ENCODE measurements at places on chromosomes 4 and X. TPM values are rescaled to one million over a fixed set of nuclear protein-coding genes. Genes with fewer than 3 reads are reported as not detected.

GRCh38 chr4:182875453-182876405 lies 41.5 kb downstream of the DCTD start:
- DNase-seq: no peak

DNA sequence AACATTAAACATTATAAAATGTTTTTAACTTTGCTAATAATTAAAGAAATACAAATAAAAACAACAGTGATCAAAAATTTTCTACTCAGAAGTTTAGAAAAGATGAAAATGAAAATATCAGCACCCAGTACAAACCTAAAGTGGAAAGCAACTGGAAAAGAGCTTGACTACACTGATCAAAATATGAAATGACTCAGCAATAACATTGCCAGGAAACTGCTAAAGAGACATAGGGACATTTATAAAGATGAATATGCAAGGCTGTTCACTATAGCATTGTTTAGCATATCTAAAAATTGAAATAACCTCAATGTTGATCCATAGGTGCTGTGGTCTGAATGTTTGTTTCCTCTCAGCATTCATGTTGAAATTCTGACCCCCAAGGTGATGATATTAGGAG lies 88.5 kb upstream of the NOCT start:
- no peak for DNase-seq

DNA sequence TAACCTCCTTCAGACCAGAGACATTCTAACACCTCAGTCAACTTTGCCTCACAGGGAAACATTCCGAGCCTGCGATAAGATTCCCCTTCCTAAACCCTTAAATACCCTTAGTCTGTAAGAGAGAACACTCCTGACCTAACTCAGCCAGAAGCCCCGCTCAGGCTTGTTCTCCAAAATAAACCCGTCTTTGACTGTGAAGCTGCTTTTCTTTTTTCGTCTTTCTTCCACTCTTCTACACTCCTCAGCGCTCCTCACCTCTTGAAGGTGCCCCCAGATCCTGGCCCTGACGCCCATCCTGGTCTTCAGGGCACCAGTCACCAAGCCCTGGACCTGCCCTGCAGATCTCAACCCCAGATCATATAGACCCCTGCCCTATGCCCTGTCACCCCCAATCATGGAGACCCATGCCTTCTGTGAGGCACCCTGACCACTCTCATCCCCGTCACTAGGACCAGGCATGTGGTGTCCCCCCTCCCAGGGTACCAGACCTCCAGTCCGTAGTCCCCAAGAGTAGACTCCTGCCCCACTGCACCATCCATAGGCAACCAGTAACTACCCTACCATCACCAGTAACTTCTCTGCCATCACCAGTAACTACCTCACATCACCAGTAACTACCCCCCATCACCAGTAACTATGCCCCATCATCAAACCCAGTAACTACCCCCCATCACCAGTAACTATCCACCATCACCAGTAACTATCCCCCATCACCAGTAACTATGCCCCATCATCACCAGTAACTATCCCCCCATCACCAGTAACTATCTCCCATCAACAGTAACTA lies 3.5 kb downstream of the ASMTL start:
- no peak for DNase-seq

Gene S100P
- 1.1 TPM for total RNA-seq

DNA sequence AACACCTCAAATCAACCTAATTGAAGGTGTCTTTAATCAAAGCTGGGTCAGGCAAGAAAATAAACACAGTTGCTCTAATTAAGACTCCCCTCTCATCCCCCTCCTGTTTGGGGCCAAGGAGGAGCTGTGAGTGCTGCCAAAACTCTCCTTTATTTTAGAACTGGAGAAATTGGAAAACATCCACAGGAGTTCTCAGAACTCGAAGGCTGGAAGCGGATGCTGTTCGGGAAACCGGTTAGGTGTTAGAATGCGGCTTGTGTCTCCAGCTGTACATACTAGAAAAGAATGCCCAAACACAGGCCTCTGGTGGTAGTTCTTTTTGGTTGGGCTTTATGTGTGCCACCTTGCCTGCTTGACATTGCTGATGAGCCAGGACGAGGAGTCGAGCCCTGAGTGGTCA lies 118.2 kb downstream of the GPR143 start:
- DNase-seq: no peak

GRCh38 chrX:24151513-24151912 lies 2.0 kb downstream of the ZFX start:
- no peak for DNase-seq

DNA sequence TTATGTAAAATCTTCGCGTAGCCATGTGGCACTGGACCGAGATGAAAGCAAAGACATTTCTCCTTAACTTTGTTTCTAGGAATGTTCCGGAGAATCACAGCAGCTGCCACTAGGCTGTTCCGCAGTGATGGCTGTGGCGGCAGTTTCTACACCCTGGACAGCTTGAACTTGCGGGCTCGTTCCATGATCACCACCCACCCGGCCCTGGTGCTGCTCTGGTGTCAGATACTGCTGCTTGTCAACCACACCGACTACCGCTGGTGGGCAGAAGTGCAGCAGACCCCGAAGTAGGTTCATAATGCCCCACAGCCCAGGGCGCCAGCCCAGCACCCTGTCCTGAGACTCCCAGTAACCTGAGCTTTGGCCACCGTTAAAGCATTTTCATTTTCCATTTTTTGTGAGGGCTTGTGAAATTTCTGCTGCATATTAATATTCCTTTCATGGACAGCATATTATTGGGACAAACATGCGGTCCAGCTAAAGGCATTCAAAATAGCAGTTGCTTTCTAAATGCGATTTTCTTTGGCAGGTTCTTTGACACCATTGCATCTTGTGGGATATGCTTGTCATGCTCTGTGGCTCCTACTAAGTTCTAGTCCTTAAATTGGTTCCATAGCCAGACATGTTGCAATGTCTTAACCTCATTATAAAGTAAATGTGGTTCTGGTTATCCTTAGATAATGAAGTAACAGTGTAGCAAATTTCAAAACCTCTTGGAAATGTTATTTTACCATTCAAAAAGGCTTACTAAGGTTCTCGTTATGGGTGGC lies 49.1 kb upstream of the MSANTD1 start:
- no peak for DNase-seq

Gene TNIP2
- total RNA-seq: 108 TPM

DNA sequence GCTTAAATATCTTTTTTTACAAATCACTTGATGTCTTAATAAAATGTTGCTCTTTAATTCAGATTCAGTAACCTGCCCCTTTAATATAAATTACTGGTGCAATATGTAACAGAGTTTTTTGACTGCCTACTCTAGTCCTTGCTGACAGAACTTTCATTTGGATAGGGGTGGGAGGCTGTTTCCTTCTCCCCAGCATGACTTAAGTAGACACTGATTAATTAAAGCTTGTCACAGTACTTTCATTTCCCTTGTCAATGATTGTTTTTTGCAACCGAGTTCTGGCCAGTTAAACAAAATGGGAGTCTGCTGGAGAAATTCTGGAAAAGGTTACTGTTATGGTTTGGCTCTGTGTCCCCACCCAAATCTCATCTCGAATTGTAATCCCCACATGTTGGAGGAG lies 37.3 kb upstream of the BBS12 start:
- no peak for DNase-seq

DNA sequence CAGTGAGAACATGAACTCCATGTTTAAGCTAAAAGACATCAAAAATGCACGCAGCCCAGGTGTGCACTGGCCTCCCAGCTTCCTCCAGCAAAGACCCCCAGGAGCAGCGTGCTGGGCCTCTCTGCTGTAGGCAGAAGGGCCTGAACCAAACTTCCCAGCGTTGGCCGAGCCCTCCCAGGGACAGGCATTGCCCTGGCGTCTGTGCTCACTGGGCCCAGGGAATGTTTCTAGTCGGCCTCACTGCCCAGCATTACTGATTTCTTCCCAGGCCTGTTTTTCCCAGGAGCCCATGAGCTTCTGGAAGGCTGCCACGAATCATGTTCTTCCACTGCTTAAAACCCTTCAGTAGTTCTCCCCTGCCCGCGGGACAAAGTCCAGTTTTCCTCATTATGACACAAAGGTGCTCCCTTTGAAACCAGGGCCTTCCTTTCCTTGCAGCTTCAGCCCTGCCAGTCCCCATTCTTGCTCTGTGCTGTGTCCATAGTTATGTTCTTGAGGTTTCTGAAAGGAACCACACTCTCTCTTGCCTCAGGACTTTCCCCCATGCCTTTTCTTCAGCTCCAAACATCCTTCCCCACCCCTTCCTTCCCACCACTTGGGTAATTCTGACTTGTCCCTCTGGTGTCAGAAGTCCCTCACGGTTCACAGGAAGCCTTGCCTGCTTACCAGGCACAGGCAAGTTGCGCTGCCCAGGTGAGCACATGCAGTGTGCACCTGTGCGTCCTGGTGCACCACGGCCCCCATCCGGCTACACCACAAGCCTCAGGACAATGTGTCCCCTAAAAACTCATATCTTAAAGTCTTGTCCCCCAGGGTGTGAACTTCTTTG lies 93.4 kb upstream of the ENPP6 start:
- no peak for DNase-seq

Gene SGMS2
- 231 TPM for total RNA-seq

- DNase-seq: no peak
Measured at GRCh38 chr4:112003231-112003907, 141.9 kb upstream of the FAM241A start.

Gene GEMIN8
- 17.8 TPM for total RNA-seq

Gene WDR45
- 90.8 TPM for total RNA-seq

DNA sequence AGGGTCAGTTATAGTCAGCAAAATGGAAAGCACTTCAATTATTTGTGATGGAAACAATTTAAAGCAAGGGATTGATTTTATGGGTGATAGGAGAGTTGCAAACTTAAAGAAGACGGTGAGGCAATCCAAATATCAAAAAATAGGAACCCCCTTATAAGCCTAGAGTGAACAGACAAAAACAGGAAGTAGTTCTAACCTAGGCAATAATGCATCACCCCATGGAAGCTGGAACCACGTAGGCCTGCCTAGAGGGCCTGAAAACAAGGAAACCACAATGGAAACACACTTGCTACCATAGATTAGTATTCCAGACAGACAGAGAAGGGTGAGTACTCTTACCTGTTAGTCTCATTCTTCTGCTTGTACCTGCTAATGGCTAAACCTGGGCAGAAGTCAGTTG lies 13.5 kb upstream of the GK2 start:
- no peak for DNase-seq

Gene C4orf36
- 0.48 TPM for total RNA-seq

Gene JAKMIP1
- total RNA-seq: 0.48 TPM

GRCh38 chrX:6432226-6432625 lies 102.7 kb downstream of the VCX3A start:
- DNase-seq: no peak

- no peak for DNase-seq
Measured at GRCh38 chrX:121755541-121755940, 708.1 kb downstream of the GLUD2 start.

Gene HTRA3
- total RNA-seq: 147 TPM

GRCh38 chr4:177680308-177680707 lies 238.1 kb upstream of the AGA start:
- DNase-seq: no peak

GRCh38 chr4:146059151-146059550 lies 116.4 kb upstream of the LSM6 start:
- no peak for DNase-seq

GRCh38 chrX:44828008-44828605 lies 15.7 kb upstream of the DUSP21 start:
- no peak for DNase-seq

Gene SOX3
- not detected for total RNA-seq

Gene AMBN
- not detected for total RNA-seq
